ENCODE measurements at places on chromosomes 2 and 18. TPM values are rescaled to one million over a fixed set of nuclear protein-coding genes. Genes with fewer than 3 reads are reported as not detected.
A peak's percentile ranks its signal among the peaks of the same experiment; 100 is the strongest.

GRCh38 chr2:130759906-130760753 is 4.8 kb downstream of the AMER3 start:
- DNase-seq = no peak

DNA sequence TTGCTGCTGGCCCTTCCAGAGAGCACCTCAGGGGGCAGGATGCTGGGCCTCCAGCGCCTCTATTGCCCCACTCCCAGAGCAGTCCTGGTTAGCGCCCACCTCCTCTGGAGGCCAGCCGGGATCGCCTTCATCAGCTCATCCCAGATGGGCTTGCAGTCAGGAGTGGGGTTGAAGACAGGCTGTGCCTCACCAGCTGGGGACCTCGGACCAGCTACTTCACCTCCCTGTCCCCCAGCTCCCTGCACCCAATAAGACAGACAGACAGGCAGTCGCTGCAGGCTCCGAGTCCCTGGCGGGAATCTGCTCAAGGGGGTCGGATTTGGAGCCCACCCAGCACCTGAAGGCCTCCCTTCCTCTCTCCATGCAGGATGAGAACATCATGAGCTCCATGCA is 18.9 kb upstream of the FAHD2A start:
- peak; percentile 78 for DNase-seq

DNA sequence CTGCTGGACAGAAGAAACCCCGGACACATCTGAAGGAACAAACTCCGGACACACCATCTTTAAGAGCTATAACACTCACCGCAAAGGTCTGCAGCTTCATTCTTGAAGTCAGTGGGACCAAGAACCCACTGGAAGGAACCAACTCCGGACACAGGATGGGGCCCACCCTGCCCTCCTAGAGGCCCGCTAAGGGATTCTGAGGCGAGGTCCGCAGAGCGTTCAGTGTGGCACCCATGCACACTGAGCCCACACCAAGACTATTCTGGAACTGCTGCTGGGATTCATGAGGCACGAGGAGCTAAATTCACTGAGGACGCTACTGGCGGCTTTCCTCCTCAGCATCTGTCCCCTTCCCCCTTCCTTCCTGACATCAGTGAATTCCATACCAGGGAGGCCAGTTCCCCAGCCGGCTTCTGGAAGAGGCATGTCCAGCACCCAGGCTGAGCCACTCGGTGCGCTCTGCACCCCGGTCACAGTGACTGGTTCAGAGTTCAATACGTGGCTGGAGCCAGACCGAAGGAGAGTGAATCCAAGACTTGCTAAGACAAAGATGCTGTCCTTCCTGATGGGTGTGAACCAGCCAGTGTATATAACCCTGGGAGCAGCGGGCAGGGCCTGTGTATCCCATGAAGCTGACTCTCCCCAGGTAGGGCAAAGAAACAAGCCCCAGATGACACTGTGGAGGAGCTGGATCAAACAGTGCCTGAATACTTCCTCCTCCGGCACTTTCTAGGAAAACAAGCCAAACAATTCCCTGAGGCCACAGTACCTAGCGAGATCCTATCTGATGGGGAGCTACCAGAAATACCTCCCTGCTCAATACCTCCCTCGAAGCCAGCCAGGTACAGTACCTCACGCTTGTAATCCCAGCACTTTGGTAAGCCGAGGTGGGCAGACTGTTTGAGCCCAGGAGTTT is 11.1 kb downstream of the HDAC4 start:
- peak; percentile 37 for DNase-seq

DNA sequence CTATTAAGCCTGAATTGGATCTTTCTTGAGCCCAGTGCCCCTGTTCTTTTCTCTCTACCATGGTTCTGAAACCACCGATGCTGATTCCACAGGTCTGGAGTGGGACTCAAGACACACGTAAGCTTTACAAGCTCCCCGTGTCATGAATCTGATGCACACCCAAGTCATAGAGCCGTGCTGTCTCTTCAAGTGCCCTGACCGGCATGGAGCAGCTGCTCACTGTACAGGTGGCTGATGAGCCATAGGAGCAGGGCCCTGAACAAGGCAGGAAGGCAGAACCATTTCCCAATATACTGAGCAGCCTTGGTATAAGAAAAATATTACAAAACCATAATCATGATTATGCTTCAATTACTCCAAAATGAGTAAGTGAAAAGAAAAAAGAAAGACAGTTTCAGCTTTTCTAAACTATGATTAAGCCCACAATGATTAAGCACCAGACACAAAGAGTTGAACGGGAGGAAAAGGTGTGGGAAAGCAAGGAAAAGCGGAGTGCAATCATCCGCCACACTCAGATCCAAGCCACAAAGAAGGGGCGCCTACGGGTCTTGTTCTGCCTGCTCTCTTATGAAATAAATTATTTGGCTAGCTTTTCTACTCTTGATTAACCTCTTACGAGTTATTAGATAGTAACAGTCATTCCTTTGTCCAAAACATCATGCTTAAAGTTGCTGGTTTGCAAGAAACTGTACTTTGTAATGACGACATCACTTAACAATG is 41.7 kb downstream of the NOL10 start:
- no peak for DNase-seq

GRCh38 chr2:240161087-240161750 is 20.8 kb upstream of the OTOS start:
- peak; percentile 76 for DNase-seq

GRCh38 chr18:413233-413632 is 87.3 kb downstream of the COLEC12 start:
- DNase-seq = no peak

DNA sequence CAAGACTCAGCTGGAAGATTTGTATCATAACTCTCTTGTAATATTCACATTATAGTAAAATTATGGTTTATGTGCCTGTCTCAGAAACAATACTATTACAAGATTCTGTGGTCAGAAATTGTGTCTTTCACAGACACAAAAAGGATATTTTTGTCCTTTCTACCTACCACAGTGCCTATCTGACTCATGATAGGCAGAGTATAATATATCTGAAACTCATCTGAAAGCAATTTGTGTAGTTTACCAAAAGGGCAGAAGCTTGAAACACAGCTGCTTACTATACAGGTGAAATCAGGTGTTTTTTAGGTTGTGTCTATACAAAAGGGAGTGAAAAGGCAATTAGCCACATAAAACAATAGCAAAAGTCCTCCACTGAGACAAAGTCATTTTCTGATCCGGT is 10.9 kb downstream of the TMEM200C start:
- DNase-seq = no peak

GRCh38 chr2:129864719-129865118 is 114.7 kb upstream of the RAB6C start:
- no peak for DNase-seq

DNA sequence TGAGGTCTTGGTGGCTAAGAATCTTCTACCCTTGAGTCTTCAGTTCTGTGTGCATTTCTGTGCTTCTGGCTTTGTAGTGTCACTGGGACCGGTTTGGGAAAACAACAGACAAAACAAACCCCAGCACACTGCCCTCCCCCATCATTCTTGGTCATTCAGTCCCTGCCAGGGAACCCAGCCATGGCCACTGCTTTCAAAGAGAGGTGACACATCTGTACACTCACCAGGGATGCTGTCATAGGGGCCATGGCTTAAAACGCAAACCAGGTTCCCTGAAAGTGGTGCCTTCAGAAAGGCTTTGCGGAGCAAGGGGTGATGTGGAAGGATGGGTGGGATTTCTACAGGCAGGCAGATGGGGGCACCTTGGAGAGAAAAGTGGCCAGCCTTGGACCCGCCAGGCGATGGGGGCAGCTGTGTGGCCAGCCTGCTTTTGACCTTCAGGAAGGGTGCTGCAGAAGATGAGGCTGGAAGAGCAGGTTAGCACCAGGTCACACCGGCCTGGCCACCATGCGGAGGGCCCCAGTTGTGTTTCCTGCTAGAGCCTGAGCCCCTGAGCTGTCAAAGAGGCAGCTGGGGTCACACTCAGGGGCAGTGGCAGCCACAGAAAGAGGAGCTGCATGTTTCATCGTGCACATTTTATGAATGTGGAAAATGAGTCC is 101.3 kb downstream of the INHBB start:
- peak; percentile 68 for DNase-seq

DNA sequence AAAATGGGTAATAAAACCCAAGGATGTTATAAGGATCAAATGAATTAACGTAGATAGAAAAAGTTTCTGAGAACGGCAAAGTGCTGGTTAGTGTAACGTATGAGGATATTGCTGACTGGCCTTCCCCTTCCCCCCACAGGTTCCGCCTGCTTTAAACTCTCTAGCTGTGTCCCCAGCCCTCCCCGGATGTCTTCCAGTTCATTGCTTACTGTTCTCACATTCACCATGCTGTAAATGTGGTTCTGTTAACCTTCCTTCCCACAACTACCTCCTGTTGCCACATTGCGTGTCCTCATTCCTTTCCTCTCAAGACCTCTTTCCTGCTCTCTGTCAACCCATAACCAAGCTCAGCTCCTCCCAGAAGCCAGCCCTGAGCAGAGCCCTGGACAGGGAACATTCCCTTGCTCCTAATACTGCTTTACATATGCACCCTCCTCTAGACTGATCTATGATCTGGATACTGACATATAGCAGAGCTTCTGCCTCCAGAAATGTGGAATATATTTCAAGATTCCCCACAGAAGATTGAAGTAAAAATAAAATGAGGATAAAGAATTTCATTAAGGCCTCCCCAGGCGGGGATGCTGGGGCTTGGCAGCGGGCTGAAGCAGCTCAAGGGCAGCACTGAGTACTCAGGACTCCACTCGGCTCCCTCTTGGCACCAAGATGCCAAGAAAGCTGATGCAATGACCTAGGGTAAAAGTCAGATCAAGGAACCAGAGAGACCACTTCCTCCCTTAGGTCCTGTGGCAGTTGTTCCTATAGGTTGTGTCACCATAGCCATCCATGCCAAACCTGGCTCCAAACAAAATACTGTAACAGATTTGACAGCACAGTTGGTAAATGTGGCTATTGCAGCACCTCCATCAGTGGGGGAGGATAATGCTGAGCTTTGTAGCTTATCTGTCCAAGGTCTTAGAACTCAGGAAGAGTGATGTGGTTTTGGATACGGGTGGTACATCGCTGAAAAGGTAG is 136.4 kb upstream of the PIK3C3 start:
- DNase-seq = no peak

ZNF385B gene
- 2.0 TPM for total RNA-seq

PLGLB2 gene
- total RNA-seq = 1.0 TPM

ARID5A gene
- 179 TPM for total RNA-seq

FKBP7 gene
- total RNA-seq = 15.0 TPM

All from posterior vena cava (tissue), 2 donors.